ENCODE measurements at places on chromosomes 6 and 20.

GRCh38 chr6:17932330-17932852, 55.0 kb downstream of the KIF13A start:
- DNase-seq = no peak

DNA sequence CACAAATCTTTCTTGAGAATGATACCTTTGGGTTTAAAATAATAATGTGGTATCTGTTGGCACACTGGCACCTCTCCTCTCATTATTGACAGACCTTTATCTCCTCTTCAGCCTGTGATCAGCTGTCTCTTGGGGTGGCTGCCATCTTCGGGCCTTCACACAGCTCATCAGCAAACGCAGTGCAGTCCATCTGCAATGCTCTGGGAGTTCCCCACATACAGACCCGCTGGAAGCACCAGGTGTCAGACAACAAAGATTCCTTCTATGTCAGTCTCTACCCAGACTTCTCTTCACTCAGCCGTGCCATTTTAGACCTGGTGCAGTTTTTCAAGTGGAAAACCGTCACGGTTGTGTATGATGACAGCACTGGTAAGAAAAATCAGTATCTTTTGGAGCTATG, 232.8 kb downstream of the GRIK2 start:
- no peak for DNase-seq

DNA sequence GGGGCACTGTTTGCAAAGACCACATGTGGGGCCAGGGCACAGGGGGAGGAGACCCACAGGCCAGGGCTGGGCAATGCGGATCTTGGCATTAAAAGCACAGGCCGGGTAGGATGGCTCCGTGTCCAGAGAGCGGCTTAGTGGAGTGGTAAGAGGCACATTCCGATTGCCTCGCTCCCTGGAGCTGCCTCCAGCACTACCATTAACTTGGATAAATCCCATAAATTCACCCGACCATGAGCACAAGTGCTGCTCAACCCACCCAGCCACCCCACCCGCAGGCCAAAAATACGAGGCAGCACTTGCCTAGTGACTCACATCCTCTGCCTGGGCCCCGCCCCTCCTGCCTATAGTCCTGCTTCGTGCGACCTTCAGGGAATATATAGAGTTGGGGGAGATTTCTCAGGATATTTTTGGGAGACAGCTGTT, 67.5 kb upstream of the QKI start:
- DNase-seq = no peak

GRCh38 chr6:37127961-37128862, 41.7 kb upstream of the PIM1 start:
- DNase-seq = no peak

GRCh38 chr20:63007646-63008488, 1.1 kb upstream of the BHLHE23 start:
- no peak for DNase-seq

- DNase-seq = no peak
Measured at GRCh38 chr6:134510920-134511319, 193.0 kb upstream of the SGK1 start.

DNA sequence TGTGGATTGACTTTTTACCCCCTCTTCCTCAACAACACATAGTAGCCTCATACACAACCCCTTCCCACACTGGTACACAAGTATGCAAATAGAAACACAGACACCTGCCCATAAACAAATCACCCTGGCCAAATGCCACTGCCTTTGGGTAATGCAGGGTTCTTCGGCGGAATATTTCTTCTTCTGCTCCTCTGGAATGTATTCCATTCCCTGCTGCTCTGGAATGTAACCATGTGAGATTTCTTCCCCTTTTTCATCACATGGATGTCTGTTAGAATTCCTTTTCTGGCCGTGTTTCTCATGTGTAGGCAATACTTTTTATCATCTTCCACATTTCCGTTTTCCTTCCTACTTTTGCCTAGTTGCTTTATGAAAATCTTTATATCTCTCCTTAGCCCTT, 76.1 kb upstream of the TPD52L1 start:
- no peak for DNase-seq

DNA sequence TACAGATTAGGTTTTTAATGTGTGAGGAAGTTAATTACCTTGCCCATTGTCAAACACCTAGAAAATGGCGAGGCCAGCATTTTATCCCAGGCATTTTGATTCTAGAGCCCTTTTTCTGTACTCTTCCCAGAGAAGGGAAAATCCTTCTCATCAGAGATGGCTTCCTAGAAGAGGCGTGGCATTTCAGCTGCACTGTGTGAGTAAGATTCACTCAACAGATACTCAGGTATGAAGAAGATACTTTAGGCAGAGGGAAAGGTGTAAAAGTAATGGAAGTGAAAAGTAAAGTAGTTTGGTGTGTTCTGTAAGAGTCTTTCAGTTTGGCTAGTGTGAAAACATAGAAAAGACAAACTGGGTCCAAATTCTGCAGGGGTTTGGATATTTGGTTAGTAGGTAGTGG, 113.8 kb downstream of the MAP3K4 start:
- no peak for DNase-seq

DNA sequence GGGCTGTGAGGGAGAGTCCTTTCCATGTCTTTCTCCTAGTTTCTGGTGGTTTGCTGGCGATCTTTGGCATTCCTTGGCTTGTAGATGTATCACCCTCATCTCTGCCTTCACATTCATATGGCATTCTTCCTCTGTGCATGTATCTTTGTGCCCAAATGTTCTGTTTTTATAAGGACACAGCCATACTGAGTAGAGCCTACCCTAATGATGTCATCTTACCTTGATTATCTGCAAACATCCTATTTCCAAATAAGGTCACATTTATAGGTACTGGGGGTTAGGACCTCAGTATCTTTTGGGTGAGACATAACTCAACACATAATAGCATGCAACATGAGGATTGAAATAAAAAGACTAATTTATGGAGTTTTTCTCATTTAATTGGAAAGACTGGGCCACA, 5.5 kb downstream of the SH3BGRL2 start:
- DNase-seq = no peak

DNA sequence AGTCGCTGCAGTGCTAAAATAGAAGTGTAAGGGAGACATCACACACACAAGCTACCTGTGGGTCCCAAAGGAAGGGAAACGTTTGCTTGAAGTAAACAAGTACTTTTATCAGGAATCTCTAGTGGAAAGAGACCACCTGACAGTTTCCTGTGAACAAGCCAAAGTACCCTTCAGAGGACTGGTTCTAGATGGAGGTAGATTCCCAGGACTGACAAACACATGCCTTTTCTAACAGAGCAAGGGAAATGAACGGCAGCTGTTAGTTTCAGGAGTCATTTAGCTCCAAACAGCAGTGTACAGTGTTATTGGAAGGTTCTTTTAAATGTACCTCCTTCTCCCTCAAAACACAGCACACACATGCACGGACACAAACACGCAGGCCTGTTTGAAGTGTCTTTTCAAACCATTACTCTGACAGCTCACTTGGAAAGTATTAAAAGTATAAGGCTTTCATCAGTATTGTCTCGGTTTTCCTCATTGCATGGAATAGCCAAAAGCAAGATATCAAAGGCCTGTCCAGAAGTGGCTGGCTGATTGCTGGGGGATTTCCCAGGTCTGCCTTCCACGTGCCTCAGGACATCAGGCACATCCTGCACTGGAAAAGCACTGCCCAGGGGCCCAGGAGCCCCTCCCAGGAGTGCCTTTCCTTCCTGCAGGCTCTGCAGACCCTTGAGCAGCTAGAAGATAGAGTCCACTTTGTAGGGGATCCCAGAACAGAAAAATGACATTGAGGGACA, 393.2 kb upstream of the SOX4 start:
- no peak for DNase-seq

DNA sequence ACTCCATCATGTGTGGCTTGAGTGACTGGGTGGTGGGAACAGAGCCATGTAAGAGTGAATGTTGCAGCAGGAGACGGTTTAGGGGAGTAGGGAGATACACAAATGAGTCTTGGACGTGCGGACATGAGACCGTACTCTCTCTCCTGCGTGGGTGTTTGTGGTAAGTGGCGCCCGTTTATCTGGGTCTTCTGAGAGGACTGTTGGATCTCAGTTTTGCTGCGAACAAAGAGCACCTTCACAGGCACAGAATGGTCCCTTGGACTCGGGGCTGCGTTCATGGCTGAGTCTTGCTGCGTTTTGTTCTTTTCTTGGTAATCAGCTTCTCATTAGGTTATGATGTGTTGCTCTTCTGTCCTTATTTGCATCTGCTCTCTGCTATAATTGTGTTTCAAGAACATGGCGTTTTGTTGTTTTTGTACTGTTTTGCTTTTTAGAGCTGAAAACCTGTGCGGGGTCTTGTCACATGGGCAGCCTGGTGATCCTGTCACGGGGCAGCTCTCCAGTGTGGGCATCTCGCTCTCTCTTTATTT, 28.5 kb downstream of the STK35 start:
- no peak for DNase-seq

GRCh38 chr20:38256021-38256420, 4.5 kb downstream of the KIAA1755 start:
- DNase-seq = no peak

GRCh38 chr6:45521226-45521625, 143.5 kb upstream of the SUPT3H start:
- DNase-seq = no peak

DNA sequence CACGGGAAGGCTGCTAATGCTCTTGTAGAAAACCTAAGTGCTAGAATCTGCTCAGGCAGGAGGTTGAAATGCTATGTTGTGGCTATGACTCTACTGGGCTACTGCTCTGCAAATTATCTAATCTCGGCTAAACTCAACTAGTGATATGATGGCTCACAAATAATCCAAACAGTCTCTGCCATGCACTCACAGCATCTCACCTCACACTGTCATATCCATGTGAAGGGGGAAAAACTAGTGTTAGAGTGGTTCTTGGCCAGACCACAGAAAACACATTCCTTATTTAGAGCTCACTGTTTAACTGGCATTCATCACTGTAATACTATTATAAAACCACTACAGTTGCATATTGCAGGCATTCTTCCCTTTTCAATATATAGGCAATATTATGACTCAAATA, 81.8 kb upstream of the DST start:
- no peak for DNase-seq

DNA sequence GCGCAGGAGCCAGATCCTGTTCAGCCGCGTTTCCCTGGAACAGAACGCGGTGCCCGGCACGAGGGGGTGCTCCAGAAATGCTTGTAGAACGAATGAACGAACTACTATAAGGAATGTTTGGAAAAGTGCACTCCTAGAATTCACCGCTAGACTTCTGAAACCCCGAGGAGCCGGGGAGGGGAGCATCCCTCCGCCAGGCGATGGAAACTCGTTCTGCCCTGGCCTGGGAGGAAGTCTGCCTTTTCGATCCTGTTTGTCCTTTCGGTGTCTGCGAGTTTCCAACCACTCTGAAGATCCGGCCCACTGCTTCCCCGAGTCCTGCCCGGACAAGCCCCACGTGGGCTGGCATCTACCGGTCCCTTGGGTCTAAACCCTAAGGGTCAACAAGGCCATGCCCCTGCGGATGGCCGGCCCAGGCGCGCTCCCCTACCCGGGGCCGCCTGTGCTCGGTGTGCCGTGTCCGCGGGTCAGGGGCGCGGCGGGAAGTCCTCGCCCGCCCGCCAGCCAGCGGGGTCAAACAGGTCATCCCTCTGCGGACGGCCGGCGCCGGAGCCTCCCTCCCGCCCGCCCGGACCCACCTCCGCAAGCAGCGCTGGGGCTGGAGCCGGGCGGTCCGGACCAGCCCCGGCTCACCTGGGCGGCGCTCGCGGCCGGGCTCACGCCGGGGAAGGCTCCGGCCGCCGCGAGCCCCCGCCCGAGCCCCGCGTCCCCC, 526 bp downstream of the SULF2 start:
- DNase-seq = no peak
